ENCODE measurements at places on chromosomes 5 and 9.

- peak within 1 kb of the TSS; percentile 80 for H3K4me3 ChIP-seq
- H3K27me3 ChIP-seq: no peaks in the 10 kb centered on the region
- peaks cover 21% of the 10 kb centered on the region for H3K4me1 ChIP-seq
- DNase-seq: peak; percentile 80
- H3K36me3 ChIP-seq: 0 out of 2 replicates have a peak, but pooled peaks cover 3% of the 10 kb centered on the region
These were observed at the start of gene TRMT10B for GRCh38 chr9:37753489-37754190. Gene TRMT10B, plus strand, starts transcription at chr9:37753805. Its CDS starts 8,127 bp downstream, at chr9:37761932.

DNA sequence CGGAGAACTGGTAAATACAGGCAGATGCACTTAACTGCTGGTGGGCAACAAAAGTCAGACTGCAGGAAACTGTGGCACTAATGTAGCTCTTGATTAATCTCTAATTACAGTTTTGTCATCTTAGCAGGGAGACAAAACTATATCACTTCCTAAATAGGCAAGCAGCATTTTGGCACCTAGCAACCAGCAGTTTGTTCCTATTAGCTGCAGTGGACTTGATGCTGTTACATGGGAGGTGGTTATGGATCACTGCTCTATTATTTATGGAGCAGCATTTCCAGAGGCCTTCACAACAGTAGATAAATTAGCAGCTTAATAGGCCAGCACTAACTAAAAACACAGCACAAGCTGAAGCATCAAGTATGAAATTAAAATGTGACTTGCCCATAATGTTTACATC, 518.3 kb upstream of the ITGA1 start:
- H3K27ac ChIP-seq: no peak overlapping the region
- no peak overlapping the region for H3K4me3 ChIP-seq

- no peak overlapping the region for H3K4me3 ChIP-seq
- no peak for DNase-seq
- H3K4me1 ChIP-seq: no peaks in the 10 kb centered on the region
- no peaks in the 10 kb centered on the region for H3K36me3 ChIP-seq
- H3K27me3 ChIP-seq: peaks cover 2% of the 10 kb centered on the region
- H3K27ac ChIP-seq: no peak overlapping the region
These were observed 27.6 kb downstream of the GLRA1 start for GRCh38 chr5:151897020-151897552.

- H3K4me3 ChIP-seq: no peak overlapping the region
- no peak for DNase-seq
- H3K27me3 ChIP-seq: no peaks in the 10 kb centered on the region
- no peak overlapping the region for H3K27ac ChIP-seq
These were observed 24.6 kb upstream of the SVEP1 start for GRCh38 chr9:110604171-110604601.

- H3K27ac ChIP-seq: no peak overlapping the region
- no peak overlapping the region for H3K4me3 ChIP-seq
- no peaks in the 10 kb centered on the region for H3K27me3 ChIP-seq
- peak; percentile 49 for DNase-seq
- no peaks in the 10 kb centered on the region for H3K4me1 ChIP-seq
These were observed 26.8 kb upstream of the RPL26L1 start for GRCh38 chr5:172932313-172933017.

DNA sequence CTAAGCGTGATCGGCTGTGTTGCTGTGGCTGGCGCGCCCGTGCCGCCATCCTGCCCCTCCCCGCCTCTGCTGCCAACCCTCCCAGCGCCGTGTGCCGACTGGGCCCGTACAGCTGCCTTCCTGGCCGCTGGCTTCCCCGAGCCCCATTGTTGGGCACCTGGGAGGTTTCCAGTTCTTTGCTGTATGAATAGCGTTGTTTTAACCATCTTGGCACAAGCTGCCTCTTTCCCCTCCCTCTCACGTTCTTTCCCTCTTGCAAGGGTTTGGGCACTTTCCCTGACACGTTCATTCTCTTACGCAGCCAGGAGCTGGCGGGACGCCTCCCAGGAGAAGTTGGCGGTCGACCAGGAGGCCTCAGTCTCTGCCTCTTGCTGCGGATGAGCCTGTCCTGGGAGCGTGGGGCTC, 43.1 kb upstream of the RXRA start:
- H3K4me1 ChIP-seq: no peaks in the 10 kb centered on the region
- no peaks in the 10 kb centered on the region for H3K27me3 ChIP-seq
- H3K27ac ChIP-seq: no peak overlapping the region
- no peak for DNase-seq
- H3K36me3 ChIP-seq: no peaks in the 10 kb centered on the region

DNA sequence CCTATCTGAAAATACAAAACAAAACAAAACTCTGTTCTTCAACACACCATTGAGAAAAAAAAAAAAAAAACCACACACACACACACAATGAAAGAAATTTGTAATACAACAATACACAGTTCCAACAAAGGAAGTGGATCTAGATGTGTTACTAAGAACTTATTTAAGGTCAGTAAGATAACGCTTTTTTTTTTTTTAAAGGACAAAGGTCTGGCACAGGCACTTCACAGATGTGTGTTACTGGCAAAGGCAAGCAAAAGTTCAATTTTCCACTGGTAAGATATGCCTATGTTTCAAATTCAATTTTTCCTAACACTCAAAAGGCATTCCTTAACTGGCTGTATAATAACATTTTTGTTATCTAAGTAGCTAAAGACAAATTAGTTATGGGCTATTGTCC, 3.6 kb downstream of the RFK start:
- H3K36me3 ChIP-seq: peaks cover 41% of the 10 kb centered on the region
- H3K4me1 ChIP-seq: peaks cover 27% of the 10 kb centered on the region
- no peak overlapping the region for H3K4me3 ChIP-seq
- no peak overlapping the region for H3K27ac ChIP-seq
- DNase-seq: no peak

GRCh38 chr5:174532455-174533453, 191.6 kb upstream of the MSX2 start:
- H3K4me1 ChIP-seq: no peaks in the 10 kb centered on the region
- H3K27me3 ChIP-seq: no peaks in the 10 kb centered on the region
- peak; percentile 13 for DNase-seq
- H3K36me3 ChIP-seq: no peaks in the 10 kb centered on the region

DNA sequence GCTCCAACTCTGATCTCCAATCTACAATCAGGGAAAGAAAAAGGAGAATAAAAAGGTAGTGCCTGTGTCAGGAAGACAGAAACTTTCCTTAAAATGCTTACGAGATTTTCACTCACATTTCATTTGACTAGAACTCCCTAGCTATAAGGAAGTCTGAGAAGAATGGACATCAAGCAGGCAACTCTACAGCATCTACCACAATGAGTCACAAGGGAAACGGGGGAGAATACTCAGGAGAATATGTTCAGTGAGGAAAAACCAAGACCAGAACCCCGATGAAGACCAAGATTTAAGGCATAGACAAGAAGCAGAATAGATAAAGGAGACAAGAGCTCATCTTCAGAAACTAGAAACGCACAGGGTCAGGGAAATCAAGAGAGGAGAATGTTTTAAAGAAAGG, 9.0 kb upstream of the SETD9 start:
- no peak for DNase-seq
- peaks cover 5% of the 10 kb centered on the region for H3K27me3 ChIP-seq
- H3K4me1 ChIP-seq: no peaks in the 10 kb centered on the region
- H3K4me3 ChIP-seq: no peak overlapping the region
- H3K27ac ChIP-seq: no peak overlapping the region
- H3K36me3 ChIP-seq: no peaks in the 10 kb centered on the region

DNA sequence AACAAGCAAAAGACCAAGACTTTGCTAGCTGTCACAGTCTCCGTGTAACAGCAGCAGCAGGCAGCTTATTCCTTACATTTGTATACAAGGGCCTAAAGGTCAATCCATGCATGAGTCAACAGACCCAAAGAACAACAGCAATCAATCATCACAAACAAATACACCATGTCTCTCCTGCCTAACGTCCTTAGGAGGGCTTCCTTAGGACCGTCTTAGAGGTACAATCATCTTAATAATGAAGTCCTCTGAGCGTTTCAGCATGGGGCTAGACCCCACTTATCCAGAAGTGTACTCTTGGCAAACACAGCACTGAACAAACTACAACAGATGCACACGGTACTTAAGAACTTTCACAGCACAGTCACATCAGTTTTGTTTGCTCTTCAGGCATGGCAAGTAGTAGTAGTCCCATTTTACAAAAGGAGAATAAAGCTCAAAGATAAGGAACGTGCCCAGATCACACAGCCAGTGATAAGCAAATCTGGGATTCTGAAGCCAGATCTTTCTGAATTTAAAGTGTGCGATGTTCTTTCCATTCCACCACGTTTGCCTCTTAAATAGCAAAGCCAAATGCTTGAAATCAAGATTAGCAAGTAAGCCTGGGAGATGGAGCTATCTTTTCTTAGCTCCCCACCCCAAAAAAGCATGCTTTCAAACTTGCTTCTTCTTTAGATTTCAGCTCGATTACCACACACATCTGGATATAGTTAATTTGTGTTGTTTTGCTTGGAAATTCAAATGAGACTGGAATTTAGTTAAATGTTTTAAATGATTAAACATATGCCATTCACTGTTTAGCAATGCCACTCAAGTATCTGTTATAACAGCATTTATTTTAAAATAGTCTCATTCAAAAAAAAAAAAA, 24.2 kb downstream of the PSMB7 start:
- no peaks in the 10 kb centered on the region for H3K27me3 ChIP-seq
- no peaks in the 10 kb centered on the region for H3K4me1 ChIP-seq
- peaks cover 22% of the 10 kb centered on the region for H3K36me3 ChIP-seq
- H3K27ac ChIP-seq: no peak overlapping the region
- H3K4me3 ChIP-seq: no peak overlapping the region

DNA sequence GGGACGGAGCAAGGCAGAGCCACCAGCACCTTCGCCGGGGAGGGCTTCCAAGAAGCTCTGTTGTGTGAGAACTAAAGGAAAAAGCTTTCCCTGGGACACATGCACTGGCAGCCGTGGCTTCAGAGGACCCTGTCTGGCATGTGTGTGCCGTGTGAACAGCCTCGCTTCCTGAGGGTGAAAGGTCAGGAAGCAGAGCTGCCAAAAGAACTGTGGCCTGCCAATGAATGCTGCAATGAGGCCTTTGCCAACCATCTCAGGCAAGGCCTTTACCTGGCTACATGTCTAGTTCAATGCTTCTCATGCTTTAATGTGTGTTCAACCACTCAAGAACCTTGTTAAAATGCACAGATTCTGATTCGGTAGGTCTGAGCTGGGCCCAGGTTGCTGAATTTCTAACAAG, 53.5 kb downstream of the NIPSNAP3B start:
- no peaks in the 10 kb centered on the region for H3K4me1 ChIP-seq
- no peaks in the 10 kb centered on the region for H3K27me3 ChIP-seq
- no peak overlapping the region for H3K4me3 ChIP-seq
- no peaks in the 10 kb centered on the region for H3K36me3 ChIP-seq

GRCh38 chr5:35823347-35824098, 33.2 kb upstream of the IL7R start:
- H3K36me3 ChIP-seq: no peaks in the 10 kb centered on the region
- peaks cover 10% of the 10 kb centered on the region for H3K4me1 ChIP-seq
- no peaks in the 10 kb centered on the region for H3K27me3 ChIP-seq
- H3K27ac ChIP-seq: no peak overlapping the region
- no peak overlapping the region for H3K4me3 ChIP-seq

DNA sequence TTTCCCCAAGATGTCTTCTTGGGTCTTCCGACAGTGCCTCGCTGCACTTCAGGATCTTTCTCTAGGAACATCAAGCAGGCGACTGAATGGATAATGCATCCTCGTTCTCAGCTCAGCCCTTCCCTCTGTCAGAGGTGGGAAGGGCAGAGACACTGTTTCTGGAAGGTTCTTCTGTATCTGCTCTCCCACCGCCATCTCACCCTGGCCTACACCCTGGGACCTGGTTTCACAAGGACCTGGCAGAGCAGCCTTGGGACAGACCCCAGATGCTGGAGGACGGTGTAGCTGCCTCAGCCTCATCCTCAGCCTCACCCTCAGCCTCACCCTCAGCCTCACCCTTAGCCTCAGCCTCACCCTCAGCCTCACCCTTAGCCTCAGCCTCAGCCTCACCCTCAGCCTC, 18.5 kb downstream of the MRPL36 start:
- H3K27me3 ChIP-seq: peaks cover 6% of the 10 kb centered on the region
- no peak overlapping the region for H3K4me3 ChIP-seq
- no peak for DNase-seq
- H3K4me1 ChIP-seq: no peaks in the 10 kb centered on the region
- no peaks in the 10 kb centered on the region for H3K36me3 ChIP-seq

- peaks cover 8% of the 10 kb centered on the region for H3K4me1 ChIP-seq
- H3K4me3 ChIP-seq: no peak overlapping the region
- H3K27ac ChIP-seq: no peak overlapping the region
- no peak for DNase-seq
- H3K36me3 ChIP-seq: no peaks in the 10 kb centered on the region
These were observed 37.1 kb downstream of the MAP3K1 start for GRCh38 chr5:56852228-56853000.

GRCh38 chr5:172402531-172403188, 51.7 kb downstream of the SH3PXD2B start:
- no peak for DNase-seq
- H3K4me3 ChIP-seq: no peak overlapping the region
- H3K36me3 ChIP-seq: no peaks in the 10 kb centered on the region
- no peak overlapping the region for H3K27ac ChIP-seq
- no peaks in the 10 kb centered on the region for H3K4me1 ChIP-seq
- no peaks in the 10 kb centered on the region for H3K27me3 ChIP-seq

DNA sequence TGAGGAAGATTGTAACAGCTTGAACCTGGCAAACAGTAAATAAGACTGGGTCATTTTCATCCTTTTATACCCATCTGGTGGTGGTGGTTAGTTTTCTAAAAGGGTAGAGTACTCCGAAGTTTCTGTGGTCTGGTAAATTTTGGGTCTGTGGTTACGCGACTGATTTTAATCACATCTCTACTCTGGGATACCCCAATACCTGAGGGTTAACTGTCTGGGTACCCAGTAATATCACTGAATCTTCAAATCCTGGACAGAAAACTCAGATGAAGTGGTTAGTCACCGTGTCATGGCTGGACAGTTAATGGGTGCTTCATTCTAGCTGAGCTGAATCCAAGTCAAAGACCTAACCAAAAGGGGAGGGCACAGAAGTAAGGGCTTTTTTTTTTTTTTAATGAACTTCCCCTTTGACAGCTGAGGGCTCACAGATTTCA, 474.2 kb downstream of the GADD45G start:
- H3K36me3 ChIP-seq: no peaks in the 10 kb centered on the region
- H3K27ac ChIP-seq: no peak overlapping the region
- no peak for DNase-seq
- H3K4me1 ChIP-seq: no peaks in the 10 kb centered on the region

GRCh38 chr9:137241490-137242268, 592 bp downstream of the TUBB4B start:
- H3K4me3 ChIP-seq: peak overlapping the region; percentile 91
- no peaks in the 10 kb centered on the region for H3K27me3 ChIP-seq
- peaks cover 47% of the 10 kb centered on the region for H3K4me1 ChIP-seq
- DNase-seq: peak; percentile 50
- H3K27ac ChIP-seq: peak overlapping the region; percentile 80

All from DND-41 (cell line).